ENCODE measurements at places on chromosomes 12 and 14. TPM values are rescaled to one million over a fixed set of nuclear protein-coding genes. Genes with fewer than 3 reads are reported as not detected.

GRCh38 chr14:45686771-45687170 is 433.8 kb upstream of the MIS18BP1 start:
- DNase-seq = no peak

DNA sequence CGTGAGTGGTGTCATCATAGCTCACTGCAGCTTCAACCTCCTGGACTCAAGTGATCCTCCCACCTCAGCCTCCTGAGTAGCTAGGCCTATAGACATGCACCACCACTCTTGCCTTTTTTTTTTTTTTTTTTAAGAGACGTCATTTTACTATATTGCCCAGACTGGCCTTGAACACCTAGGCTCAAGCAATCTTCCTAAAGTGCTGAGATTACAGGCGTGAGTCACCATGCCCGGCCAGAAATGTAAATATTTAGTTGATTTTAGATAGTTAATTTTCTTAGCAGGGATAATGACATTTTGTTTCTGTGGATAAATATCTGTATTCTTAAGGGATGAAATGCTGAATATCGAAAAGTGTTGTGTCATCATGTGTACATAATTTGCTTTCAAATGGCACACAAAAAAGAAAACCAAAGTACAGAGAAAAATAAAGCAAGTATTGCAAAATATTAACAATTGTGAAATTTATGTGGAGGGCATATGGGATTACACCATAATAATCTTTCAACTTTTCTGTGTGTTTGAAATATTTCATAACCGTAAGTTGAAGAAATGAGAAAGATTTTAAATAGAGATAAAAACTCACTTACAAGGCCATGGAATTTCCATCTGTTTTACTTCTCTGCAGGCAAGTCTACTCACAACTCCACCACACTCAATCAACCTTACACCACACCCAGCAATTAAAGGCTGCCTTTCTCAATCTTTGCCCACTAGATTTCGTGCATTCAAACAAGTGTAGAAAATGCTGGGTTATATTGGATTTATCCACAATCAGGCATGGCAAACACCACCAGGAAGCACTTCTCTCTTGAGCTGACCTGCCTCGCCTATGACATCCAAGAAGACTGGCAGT is 93.7 kb downstream of the SPTSSA start:
- peak; percentile 39 for DNase-seq

DNA sequence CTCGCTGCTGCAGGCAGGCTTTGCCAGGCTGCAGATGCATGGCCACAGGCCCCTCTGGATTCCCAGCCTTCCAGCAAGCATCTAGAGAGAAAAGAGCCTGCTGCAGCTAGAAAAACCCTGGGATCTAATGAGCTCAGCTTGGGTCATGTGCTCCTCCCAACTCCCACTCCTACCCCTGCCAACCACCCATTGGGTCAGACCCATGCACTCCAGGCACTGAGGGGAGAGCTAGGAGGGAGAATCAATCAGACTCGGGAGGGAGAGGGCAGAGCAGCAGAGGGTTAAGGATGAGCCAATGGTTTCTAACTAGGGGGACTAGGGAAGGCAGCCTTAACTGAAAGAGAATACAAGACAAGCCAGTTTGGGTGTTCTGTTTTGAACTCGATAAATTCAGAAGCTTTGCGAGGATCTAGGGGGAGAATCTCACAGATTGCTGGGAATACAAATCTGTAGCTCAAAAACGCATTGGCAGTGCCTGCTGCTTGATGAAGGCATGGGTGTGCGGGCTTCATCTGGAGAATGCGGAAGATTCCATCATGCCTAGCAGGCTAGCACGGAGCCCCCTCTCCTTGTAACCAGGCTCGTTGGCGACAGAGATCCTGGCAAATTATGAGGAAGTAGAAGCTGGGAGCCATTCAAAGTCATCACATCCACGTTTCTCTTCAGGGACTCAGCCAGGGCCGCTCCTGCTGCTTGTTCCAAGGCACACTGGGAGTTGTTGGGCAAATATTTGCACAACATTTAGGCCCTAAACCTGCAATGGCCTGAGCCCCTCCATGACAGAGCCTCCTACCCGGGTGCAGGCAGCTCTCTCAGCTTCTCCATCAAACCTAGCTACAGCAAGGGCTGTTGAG is 56.4 kb downstream of the VCPKMT start:
- no peak for DNase-seq

- no peak for DNase-seq
These were observed 77.4 kb downstream of the ST8SIA1 start for GRCh38 chr12:22257100-22257499.

The HECTD4 gene
- 54.5 TPM for total RNA-seq

DNA sequence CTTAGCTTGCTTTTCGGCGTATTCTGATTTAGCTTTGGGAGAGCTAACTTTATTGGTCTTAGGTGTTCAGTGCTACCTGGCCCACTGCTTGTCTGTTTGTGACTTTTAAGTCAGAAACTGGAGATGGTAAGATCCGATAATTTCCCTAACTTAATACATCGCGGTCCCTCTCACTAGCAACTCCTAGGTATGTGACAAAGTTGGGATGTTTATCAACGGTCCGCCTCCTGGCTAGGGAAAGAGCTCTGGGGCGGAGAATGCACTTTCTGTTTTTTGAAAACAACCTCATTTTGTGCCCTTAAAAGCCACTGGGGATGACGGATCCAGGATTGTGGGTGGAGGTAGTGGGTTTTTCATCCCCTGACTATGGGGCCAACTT is 1.2 kb downstream of the CDKN1B start:
- no peak for DNase-seq

The EPYC gene
- total RNA-seq = not detected

The KLHDC1 gene
- total RNA-seq = 0.98 TPM

The EIF4B gene
- 445 TPM for total RNA-seq

The PPP2R5E gene
- 56.6 TPM for total RNA-seq

The LRRC10 gene
- not detected for total RNA-seq

GRCh38 chr12:77754086-77754485 is 76.6 kb upstream of the NAV3 start:
- DNase-seq = no peak

The RAPGEF3 gene
- 2.3 TPM for total RNA-seq

GRCh38 chr12:108884116-108885012 is 4.5 kb downstream of the DAO start:
- DNase-seq = peak; percentile 55

The AQP2 gene
- not detected for total RNA-seq

Measured in Caco-2 (cell line).